T-cell (primary cell): ENCODE measurements at places on chromosomes 5 and 9.

GRCh38 chr5:24391816-24392215, 253.0 kb downstream of the CDH10 start:
- no peak for DNase-seq

GRCh38 chr5:96080557-96080956, 118.9 kb upstream of the ELL2 start:
- no peak for DNase-seq

GRCh38 chr9:129774791-129775447, 22.1 kb upstream of the PTGES start:
- DNase-seq = no peak

GRCh38 chr9:77892171-77892570, 139.4 kb downstream of the GNAQ start:
- no peak for DNase-seq

- no peak for DNase-seq
Measured at GRCh38 chr9:129336130-129336528, 158.1 kb upstream of the IER5L start.

DNA sequence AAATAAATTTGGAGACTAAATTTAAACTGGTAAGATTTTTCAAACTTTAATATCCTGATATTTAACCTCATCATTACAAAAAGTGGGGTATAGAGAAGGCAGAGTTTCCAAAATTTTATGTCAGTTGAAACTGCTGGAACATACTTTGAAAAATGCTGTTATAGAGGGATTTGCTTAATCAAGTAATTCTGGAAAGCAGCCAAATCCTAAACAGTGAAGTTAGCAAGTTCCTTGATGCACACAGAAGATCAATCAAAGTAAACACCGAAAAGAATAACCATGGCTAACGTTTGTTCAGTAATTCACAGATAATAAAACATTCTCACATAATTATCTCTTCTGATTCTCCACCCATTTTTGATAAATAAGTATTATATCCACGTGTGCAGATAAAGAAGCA, 8.1 kb upstream of the PRR16 start:
- DNase-seq = no peak
